Stimulated activated CD8-positive, alpha-beta memory T cell treated with anti-CD3 and anti-CD28 coated beads, Interleukin-12 subunit alpha, Interleukin-12 subunit beta, amount 100 ng/mL, for 4 hours (primary cell): ENCODE measurements at places on chromosomes 13 and 19.

DNA sequence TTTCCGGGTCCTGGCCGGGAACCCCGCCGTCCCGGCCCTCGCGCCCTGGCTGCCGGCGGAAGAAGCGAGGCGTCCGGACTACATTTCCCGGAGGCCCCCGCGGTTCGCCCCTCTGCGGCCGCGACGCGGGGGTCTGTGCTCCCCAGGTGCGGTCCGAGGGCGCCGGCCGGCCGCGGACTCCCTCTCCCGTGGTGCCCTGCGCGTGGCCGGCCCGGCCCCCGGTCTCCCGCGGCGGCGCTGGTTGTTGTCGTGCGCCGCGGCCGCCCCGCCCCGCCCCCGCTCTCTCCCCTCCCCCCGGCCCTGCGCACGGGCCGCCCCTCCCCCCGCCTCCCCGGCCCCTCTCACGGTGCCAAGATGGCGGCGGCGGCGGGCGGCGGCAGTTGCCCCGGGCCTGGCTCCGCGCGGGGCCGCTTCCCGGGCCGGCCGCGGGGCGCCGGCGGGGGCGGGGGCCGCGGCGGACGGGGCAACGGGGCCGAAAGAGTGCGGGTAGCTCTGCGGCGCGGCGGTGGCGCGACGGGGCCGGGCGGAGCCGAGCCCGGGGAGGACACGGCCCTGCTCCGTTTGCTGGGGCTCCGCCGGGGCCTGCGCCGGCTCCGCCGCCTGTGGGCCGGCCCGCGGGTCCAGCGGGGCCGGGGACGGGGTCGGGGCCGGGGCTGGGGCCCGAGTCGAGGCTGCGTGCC is at the start of gene KMT2B:
Gene KMT2B (plus strand): TSS at position 339 of the 680 bp plus-strand sequence. CDS start 16 bp downstream, at position 355.
- no peak for DNase-seq

DNA sequence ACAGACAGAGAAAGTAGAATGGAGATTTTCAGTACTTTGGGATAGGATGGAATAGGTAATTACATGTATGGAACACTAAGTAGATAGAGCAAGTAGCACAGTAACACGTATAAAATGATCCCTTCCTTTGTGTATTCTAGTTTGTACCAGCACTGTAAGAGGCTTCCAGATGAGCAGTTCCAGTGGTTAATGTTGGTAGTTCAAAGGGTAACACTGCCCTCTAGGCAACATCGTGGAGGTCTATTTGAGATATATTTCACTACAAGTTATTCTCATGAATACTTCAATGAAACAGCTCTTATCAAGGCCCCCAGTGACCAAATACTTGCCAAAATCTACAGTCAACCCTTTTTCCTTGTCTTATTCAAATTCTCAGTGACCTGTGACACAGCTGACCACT is 13.5 kb upstream of the ZNF563 start:
- DNase-seq, result no peak

DNA sequence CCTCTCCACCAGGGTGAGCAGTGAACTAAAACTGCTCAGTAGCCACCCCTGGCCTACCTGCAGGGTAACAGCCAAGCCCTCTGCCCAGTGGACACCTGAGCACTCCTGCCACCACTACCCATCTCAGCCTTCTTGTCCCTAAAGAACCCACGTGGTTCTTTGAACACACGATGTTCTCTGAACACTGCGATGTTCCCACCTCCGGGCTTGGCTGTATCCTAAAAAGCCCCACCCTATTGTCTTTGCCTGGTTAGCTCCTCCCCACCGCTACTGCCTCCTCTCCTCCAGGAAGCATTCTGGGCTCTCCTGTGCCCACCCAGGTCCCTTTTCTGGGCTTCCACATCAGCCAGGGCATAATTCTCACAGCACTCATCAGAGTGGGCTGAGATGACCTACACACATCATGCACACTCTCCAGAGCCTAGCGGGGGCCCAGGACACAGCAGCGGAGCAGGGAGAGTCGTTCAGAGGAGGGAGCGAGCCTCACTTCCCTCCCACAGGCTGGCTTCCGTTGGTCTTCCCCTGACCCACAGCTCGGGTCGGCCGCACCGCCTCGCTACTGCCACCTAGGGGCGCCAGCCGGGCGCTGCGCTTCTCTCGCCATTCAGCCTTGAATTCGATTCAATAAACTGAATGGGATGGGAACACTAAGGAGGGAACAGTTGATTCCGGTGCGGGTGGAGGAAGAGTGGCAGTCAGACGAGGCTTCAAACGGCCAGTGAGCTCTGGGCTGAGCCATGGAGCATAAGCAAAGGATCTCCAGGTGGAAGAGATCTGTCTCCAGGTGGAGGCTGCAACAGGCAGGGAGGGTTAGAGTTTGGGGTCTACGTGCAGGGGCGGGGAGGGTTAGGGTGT is 3.2 kb downstream of the ELAVL1 start:
- peak; percentile 58 for DNase-seq

DNA sequence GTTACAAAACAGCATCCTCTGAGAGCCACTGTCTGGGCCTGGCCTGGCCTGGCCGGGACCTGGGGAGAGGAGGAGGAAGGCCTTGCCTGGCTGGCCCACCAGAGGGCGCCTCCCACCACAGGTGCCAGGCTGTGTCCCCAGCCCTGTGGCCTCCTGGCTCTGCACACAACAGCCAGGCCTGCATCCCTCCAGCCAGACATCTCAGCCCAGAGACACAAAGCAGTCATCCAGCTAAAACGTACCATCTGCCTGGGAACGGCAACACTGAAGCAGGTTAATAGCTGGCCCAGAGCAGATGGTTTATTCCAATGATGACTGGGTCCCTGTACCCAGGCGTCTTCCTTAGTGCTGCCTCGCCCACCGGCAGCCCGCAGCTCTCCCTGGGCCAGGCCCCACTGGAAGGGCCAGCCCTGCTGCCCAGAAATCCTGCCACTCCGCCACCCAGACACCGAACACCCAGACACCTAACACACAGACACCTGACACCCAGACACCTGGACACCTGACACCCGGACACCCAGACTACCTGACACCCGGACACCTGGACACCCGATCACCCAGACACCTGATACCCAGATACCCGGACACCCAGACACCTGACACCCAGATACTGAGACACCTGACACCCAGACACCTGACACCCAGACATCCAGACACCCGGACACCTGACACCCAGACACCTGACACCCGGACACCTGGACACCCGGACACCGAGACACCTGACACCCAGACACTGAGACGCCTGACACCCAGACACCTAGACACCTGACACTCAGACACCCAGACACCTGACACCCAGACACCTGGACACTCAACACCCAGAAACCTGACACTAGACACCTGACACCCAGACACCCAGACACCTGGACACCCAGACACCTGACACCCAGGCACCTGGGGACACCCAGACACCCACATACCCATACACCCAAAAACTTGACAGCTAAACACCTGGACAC is 20.1 kb downstream of the C19orf12 start:
- DNase-seq, result peak; percentile 62

GRCh38 chr13:68808456-68808855 is 1299.2 kb upstream of the ATXN8OS start:
- no peak for DNase-seq

DNA sequence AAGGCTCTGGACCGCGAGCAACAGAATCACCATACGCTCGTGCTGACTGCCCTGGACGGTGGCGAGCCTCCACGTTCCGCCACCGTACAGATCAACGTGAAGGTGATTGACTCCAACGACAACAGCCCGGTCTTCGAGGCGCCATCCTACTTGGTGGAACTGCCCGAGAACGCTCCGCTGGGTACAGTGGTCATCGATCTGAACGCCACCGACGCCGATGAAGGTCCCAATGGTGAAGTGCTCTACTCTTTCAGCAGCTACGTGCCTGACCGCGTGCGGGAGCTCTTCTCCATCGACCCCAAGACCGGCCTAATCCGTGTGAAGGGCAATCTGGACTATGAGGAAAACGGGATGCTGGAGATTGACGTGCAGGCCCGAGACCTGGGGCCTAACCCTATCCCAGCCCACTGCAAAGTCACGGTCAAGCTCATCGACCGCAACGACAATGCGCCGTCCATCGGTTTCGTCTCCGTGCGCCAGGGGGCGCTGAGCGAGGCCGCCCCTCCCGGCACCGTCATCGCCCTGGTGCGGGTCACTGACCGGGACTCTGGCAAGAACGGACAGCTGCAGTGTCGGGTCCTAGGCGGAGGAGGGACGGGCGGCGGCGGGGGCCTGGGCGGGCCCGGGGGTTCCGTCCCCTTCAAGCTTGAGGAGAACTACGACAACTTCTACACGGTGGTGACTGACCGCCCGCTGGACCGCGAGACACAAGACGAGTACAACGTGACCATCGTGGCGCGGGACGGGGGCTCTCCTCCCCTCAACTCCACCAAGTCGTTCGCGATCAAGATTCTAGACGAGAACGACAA is 1.8 kb downstream of the PCDH17 start:
- DNase-seq, result no peak

DNA sequence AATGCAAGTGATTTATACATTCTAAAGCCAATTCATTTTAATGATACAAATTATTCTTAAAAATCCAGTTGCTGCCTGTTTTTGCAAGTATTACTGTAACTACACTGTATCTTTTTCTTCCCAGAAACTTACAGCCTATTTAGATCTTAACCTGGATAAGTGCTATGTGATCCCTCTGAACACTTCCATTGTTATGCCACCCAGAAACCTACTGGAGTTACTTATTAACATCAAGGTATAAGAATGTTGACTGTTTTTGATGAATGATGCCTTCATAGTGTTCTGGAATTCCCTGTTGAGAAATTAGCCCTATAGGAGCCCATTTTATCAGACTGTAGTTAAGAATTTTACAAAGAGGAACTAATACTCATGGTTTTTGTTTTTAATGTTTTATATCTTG is 25.0 kb downstream of the ITM2B start:
- DNase-seq, result no peak

GRCh38 chr13:70502944-70503343 is 394.7 kb upstream of the KLHL1 start:
- no peak for DNase-seq

- no peak for DNase-seq
These were observed 263.1 kb upstream of the RXFP2 start for GRCh38 chr13:31476266-31476665.

- DNase-seq, result no peak
These were observed 8.0 kb upstream of the ARGLU1 start for GRCh38 chr13:106575896-106576295.

GRCh38 chr13:97339019-97339987 is 94.7 kb upstream of the RAP2A start:
- DNase-seq, result no peak

- no peak for DNase-seq
These were observed 153.2 kb downstream of the ZNF536 start for GRCh38 chr19:30525383-30525782.

DNA sequence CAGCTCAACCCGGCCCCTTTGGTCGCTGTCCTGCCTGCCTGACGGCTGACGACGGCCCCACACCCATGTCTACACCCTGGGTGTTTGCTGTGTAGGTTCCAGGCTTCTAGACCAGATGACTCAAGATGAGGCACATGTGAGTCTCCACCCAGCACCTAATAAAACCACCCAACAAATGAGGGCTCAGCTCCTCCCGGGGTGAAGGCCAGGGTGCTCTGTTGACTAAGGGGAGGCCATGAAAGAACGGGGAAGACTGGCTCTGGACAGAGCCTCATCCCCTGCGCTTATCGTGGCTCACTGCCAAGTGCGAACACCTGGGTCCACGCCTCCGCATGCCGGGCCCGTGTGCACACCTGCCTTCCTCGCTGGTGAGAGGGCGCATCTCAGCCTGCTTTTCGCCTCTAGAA is 39.6 kb downstream of the COL4A2 start:
- no peak for DNase-seq

DNA sequence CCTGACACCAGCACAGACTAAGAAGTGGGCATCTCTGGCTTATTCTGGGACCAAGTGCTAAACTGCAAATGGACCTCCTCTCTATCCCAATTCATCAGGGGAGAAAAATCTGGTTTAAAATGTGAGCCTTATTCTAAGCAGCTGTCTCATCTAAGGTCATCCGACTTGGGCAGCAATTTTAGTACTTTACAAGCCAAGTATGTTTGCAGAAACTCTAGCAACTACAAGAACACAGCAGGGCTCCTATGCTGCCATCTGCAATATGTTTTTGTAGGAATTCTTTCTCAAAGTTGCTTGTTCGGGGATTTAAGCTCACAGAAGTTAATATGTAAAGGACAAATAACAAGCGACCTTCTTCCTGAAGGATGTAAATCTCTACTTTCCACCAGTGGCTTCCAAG is 113.1 kb downstream of the FOXO1 start:
- no peak for DNase-seq

DNA sequence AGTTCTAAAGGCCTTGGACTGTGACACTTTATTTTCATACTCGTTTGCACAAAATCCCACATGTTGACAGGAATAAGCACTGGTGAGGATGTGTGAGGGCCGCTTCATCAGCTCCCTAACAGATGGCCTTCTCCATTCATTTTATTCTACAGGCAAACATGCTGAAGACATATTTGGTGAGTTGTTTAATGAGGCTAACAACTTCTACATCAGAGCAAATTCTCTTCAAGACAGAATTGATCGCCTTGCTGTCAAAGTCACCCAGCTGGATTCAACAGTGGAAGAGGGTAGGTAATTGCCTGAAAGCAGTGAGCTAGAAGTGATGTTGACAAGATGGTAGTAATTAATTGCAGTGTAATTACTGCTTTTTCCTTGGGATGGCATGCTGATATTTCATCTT is 95.7 kb downstream of the GPR12 start:
- DNase-seq, result no peak

- peak; percentile 76 for DNase-seq
These were observed at the start of gene NKG7 for GRCh38 chr19:51372649-51373504. Gene NKG7, minus strand, starts transcription at chr19:51372654. Its CDS starts 119 bp downstream, at chr19:51372535.

- DNase-seq, result no peak
These were observed 242.5 kb upstream of the GPC6 start for GRCh38 chr13:92984151-92984550.

GRCh38 chr13:80256352-80256932 is 84.5 kb downstream of the SPRY2 start:
- DNase-seq, result no peak

- DNase-seq, result no peak
These were observed 82.7 kb upstream of the PCDH8 start for GRCh38 chr13:52931131-52931530.

- DNase-seq, result no peak
These were observed 325.9 kb downstream of the KLF12 start for GRCh38 chr13:73808318-73808717.

DNA sequence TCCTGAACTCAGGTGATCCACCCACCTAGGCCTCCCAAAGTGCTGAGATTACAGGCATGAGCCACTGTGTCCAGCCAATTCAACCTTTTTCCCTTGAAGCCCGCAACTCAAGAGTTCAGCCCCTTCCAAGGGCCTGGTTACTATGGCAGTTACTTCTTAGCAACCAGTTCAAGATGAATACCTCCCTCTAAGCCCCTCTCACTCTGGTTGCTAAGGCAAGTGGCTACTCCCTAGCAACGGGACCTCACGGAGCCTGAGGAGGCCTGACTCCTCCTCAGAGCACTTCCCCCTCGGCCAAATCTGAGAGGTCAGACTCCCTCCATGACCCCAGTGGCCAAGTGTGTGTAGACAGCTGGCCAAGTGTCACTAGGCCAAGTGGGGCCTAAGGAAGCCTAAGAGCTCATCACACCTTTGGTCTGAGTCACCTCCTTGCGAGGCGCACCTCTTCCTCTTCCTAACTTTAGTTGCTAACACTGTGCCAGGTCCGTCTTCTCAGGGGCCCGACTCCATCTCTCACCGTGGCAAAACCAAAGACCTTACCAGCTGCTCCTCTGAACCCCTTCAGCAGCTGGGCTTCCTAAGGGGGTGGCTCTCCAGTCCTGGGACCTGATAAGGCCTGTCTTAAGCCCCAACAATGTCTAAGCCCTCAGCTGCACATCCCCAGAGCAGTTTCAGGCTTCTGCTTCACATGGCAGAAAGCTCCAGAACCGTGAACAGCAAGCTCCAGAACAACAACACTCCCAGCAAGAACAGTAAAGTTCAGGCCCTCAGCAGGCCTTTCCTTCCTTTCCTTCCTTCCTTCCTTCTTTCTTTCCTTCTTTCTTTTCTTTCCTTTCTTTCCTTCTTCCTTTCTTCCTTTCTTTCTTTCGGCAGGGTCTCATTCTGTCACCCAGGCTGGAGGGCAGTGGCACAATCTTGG is 9.6 kb downstream of the CD37 start:
- DNase-seq, result no peak
